ENCODE measurements at places on chromosomes 12 and 14.

- DNase-seq, result no peak
These were observed 190.3 kb upstream of the NAV3 start for GRCh38 chr12:77640356-77640755.

GRCh38 chr14:53956427-53957201 lies at the start of gene BMP4:
TSS of gene BMP4 (minus strand) at chr14:53956825. CDS start at chr14:53952222, 4,603 bp downstream.
- no peak for DNase-seq

GRCh38 chr14:89015016-89015415 lies 190.6 kb downstream of the TTC8 start:
- no peak for DNase-seq

DNA sequence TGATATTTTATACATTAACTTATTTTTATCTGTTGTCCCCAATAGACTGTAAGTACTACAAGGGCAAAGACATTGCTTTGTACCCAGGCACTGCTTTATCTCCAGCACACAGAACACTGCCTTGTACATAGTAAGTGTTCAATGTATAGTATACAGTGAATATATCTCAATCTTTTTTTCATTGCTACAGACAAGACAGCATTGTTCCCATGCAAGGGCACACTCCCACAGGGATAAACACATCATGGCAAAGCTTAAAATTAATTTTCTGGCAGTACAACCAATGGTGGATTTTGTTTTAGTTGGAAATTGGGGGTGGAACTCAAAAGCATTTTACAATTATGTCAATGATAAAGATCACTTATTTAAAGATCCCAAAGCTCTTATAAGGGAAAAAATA lies 112.3 kb upstream of the EEA1 start:
- DNase-seq, result no peak

- no peak for DNase-seq
These were observed 80.2 kb downstream of the NOC4L start for GRCh38 chr12:132224484-132224883.

- no peak for DNase-seq
These were observed 413.8 kb upstream of the TMTC1 start for GRCh38 chr12:30197392-30198057.

DNA sequence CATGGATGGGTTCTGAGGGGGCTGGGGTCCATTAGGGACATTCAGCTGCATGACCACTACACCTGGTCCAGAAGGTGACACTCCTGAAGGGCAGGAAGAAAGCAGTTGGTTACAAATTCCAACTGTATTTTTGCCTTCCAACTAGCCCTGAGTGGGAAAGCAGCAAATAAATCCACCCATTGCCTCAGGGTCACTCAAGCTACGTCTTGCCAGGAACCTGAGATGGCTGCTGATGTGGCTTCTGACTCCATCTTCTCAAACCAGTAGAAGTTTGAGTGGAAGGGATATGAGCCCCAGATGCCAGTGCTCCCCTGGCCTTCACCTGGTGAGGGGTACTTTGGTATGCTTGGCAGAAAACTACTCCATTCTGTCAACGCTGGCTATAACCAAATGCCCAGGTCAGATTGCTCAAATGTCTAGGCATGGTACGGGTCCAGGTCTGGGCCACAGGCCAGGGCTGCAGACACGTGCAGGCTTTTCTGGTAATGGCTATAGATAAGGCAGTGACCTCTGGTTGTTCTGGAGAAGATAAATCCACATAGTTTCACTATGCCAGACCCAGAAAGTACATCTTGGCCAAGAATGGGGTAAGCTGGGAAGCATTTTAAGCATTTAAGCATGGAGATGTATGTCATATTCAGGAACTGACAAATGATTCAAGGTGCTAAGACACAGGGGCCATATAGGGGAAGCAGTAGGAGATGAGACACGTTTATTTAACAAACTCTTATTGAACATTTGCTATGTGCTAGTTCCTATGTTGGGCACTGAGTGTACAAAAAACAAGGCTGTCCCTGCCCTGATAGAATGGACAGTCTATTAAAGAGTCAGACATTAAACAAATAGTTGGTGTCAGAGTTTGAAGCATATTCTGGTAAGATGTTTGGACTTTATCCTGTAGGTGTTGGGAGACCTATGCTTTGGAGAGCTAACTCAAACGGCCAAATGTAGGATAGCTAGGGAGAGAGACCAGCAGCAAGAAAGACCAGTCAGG lies 8.3 kb upstream of the STAC3 start:
- no peak for DNase-seq

DNA sequence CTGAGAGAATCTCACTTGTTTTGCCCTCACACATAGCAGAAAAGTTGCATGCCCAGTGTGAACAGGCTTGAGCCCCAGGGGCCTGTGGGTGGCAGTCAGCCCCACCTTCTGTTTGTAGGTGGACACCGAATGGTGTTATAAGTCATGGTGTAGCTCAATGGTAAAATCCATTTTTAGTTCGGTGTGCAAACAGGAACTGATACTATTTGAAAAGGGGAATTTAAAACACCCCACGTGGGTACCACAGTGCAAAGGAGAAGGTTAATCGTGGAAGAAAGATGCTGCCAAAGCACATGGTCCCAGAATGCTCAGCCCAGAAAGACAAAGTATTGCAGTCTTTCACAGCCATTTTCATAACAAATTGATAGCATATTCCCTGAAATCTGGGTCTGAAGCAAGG lies 71.8 kb upstream of the GZMB start:
- DNase-seq, result no peak

- DNase-seq, result peak; percentile 9
These were observed 482 bp upstream of the IFI27L2 start for GRCh38 chr14:94129758-94130414.

DNA sequence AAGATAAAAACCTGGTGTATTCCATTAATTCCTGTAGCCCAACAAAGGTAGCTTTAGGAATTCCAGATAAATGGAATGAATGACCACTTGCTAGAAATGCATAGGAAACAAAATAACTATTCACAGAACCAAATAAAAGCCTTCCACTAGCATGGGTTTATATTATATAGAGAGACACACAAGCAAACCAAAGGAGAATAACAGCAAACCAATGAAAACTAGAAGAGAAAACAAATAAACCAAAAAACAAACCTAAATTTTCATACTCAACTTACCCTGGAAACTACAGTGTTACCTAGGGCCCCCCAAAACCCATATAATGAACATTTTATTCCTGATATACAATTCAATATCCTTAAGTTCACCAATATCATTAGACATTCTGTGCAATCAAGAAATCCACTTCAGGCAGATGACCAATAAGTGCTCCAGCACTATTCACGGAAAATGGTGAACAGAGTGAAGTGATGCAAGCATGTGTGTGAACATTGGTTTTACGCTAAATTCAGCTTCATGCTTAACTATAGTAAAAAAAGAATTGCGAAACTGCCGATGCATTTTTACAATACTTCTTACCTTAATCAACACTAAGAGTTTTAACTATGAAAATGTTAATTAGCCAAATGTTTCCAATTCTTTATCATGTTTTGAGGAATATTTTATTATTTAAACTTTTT lies 1108.4 kb upstream of the TMEM132C start:
- DNase-seq, result no peak

DNA sequence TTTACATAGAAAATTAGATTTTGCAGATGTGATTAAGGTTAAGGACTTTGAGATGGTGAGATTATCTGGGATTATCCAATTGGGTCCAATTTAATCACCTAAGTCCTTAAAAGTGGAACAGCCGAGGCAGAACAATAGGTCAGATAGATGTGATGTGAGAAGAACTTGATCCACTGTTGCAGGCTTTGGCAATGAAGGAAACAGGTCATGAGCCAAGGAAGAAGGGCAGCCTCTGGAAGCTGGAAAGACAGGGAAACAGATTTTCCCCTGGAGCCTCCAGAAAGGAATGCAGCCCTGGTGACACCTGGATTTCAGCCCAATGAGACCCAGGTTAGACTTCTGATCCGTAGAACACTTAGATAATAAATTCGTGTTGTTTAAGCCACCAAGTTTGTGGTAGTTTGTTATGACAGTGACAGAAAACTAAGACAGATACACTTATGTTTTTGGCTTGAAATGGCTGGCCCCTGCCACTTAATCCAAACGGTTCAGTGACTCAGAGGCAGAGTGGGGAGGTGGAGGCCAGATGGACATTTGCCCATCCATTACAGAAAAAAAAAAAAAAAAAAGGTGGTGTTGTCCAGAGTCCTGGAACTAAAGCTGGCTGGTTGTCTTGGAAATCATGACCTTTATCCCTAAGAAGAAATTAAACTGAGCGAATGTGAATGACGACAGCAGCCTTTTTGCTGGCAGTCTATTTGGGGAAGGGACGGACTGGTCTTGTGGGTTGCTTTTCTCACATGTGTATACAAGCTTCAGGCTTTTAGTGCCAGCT lies 181.9 kb upstream of the NRXN3 start:
- DNase-seq, result no peak

DNA sequence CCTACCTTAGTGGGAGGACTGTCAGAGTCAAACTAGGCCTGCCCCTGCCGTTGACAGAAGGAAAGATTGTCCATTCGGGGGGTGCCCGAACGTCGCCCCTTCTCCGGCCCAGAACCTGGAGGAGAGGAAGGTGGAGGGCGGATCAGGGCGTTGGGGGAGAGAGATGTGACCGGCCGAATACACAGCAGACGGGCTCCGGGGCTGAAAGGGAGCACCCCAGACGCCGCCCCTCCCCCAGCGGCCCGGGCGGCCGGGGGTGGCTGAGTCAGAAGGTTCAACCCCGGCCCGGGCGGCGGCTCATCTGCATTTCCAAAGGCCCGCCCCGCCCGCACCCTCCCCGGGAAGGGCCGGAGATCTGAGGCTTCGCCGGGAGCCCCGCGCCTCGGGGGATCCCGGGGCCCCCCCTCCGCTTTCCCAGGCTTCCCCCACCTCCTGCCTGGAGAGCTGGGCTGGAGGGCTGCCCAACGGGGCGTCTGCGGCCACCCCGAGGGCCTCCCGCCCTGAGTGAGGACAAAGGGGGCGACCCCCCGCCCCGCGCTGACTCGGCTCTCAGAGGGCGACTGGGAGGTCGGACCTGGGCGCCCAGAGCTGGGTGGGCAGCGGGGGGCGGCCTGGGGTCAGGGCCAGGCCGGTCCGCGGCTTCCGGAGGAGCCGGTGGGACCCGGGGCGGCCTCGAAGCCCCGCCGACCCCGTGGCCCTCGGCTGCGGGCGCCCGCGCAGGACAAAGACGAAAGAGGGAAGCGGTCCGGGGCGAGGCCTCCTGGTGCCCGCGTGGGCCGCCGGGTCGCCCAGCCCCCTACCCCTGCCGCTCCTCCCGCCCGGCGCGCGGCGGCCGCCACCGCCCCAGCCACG lies 3.7 kb upstream of the SETD1B start:
- peak; percentile 56 for DNase-seq

DNA sequence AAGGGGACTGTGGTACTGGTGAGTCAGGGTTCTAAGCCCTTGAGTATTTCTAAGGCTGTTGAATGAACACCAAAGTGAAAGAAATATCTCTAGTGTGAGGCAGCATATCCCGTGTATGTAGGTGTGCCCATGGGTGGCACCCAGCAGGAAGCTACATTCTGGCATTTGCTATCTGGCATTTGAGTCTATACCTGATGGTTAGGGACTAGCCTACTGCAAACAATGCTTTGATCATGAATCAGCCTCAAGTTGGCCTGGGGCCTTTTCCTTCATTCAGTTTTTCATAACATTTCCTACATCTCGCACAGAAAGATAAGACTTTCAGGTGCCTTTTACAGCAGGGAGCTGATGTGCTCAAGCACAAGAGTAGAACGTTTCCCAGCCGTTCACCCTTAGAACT lies 85.7 kb upstream of the E2F7 start:
- no peak for DNase-seq

DNA sequence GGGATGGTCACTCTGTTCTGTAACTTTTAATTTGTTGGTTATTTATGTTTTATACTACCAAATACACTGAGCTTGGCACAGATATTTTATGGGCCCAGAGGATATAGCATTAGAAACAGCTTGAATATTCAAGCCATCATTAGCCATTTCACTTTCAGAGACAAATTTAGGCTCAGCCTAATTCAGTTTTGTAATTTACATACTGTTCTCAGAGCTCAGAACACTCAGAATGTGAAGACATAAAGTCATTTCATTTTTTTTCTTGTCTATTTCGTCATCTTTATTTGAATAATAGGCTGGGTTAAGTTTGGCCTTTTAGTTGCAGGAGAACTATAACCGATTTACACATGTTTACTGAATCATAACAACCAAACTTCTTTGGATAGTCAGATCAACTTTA lies 361.7 kb downstream of the SNAPC1 start:
- no peak for DNase-seq

DNA sequence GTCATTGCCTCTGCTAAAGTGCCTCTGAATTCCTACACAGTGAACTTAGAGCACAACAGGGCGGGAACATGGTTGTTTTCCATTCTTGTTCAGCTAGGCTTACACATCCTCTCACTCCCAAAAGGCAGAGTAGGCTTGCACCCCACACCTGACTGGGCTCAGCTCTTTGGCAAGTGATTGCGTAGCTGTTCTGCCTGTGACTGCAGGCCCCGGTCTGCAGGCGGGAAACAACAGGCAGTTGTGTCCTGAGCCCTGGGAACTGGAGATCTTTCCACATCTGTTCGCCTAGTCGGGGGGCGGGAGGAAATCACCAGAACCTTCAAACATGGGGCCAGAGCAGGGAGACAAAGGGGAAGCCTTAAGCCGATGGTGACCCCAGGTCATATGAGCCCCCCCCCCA lies 274.7 kb downstream of the ZFP36L1 start:
- no peak for DNase-seq

DNA sequence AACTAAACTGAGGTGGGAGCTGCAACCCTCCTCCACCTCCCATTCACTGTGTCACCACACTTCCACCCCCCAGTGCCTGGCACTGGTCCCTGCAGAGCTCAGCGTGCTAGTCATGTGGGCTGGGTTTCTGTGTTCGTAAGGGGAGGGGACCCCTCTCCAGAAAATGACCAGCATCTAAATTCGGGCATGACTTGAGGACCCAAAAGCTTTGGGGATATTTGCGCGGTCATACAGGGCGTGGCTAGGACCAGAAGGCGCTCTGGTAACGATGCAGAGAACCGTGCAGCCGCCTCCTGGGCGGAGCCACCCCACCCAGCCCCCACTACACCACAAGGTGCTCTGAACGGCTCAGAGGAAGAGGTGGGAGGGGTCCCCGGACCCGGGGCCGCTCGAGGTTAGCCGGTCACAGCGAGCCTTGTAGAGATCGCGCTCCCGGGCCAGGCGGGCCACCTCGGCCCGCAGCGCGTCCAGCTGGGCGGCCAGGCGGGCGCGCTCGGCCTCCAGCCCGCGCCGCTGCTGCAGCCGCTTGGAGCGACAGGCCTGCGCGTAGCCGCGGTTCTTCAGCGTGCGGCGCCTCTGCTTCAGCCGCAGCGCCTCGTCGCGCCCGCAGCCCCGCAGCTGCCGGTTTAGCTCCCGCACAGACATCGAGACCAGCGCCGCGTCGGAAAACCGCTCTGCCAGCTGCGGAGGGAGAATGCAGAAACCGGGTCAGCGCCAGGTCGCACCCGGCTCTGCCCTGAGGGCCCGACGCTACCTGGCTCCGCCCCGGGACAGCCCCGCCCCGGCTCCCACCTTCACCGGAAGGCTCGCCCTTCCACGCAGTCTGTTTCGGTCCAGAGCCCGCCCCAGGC lies 9.8 kb downstream of the CPNE6 start:
- peak; percentile 59 for DNase-seq

GRCh38 chr14:68143341-68143841 lies 323.8 kb downstream of the RAD51B start:
- DNase-seq, result no peak

GRCh38 chr14:32027255-32027939 lies 49.7 kb upstream of the ARHGAP5 start:
- DNase-seq, result no peak

- DNase-seq, result no peak
These were observed 310.3 kb downstream of the TMEM121 start for GRCh38 chr14:105836730-105837129.

GRCh38 chr12:117272690-117273089 lies 82.4 kb upstream of the FBXO21 start:
- DNase-seq, result no peak

GRCh38 chr12:38872156-38872555 lies 33.2 kb downstream of the CPNE8 start:
- DNase-seq, result no peak

Data from central memory CD4-positive, alpha-beta T cell (primary cell).